Glutamatergic neuron (in vitro differentiated cells): ENCODE measurements at places on chromosomes 11 and 22. TPM values are rescaled to one million over a fixed set of nuclear protein-coding genes. Genes with fewer than 3 reads are reported as not detected.

Gene APOA5
- not detected for total RNA-seq

Gene LMO1
- total RNA-seq, result 5.7 TPM

Gene C11orf97
- total RNA-seq, result not detected

Gene LDHAL6A
- total RNA-seq, result not detected

Gene SYCE3
- not detected for total RNA-seq

Gene GLB1L2
- total RNA-seq, result 1.0 TPM

Gene C22orf15
- not detected for total RNA-seq

Gene SCUBE1
- total RNA-seq, result 25.8 TPM

Gene LRRC4C
- 0.64 TPM for total RNA-seq

Gene FGF19
- 5.1 TPM for total RNA-seq
